DMS 273 treated with DMSO at 0.1 percent for 48 hours (cell line): ENCODE measurements at places on chromosomes 3 and 15.

GRCh38 chr3:30233913-30234646, 372.3 kb upstream of the TGFBR2 start:
- no peak for DNase-seq

DNA sequence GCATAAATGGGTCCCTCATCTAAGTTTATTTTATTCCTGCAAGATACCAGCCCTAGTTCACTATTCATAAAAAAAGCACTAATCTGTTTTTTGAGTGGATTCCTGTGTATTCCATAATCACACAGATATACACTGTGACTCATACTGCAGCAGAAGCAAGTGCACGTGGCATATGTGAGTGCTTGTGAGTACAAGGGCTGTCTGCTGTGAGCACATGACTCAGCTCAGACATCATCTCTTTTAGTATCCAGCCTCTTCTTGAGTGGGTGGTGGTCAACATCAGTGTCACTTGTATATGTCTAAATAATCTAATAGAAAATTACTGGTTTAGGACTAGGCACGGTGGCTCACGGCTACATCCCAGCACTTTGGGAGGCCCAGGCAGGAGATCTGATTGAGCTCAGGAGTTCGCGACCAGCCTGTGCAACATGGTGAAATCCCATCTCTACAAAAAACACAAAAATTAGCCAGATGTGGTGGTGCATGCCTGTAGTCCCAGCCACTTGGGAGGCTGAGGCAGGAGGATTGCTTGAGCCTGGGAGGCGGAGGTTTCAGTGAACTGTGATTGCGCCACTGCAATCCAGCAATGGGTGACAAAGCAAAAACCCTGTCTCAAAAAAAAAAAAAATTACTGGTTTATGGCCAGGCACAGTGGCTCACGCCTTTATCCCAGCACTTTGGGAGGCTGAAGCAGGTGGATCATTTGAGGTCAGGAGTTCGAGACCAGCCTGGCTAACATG, 49.8 kb downstream of the NIPA2 start:
- no peak for DNase-seq

- no peak for DNase-seq
Measured at GRCh38 chr3:138135833-138136194, 3.6 kb upstream of the A4GNT start.

DNA sequence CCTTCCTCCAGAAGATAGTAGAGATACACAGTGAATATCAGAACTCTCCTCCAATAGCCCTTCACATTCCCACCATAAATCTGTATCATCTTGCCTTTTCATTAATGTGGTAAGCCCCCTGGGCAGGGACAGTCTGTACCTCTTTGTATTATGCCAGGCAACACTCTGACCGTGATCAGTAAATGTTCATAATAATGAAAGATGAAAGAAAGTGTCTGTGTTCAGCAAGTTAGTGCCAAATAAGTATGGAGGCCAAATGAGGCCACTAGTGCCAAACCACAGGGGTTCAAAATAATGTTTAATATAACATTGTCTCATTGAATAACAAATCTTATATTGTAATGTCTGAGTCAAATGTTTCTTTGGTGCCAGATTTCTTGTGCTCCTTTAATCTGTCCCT, 104.3 kb downstream of the CMSS1 start:
- DNase-seq: no peak
